KBM-7 (cell line): ENCODE measurements at places on chromosomes 12 and 14.

DNA sequence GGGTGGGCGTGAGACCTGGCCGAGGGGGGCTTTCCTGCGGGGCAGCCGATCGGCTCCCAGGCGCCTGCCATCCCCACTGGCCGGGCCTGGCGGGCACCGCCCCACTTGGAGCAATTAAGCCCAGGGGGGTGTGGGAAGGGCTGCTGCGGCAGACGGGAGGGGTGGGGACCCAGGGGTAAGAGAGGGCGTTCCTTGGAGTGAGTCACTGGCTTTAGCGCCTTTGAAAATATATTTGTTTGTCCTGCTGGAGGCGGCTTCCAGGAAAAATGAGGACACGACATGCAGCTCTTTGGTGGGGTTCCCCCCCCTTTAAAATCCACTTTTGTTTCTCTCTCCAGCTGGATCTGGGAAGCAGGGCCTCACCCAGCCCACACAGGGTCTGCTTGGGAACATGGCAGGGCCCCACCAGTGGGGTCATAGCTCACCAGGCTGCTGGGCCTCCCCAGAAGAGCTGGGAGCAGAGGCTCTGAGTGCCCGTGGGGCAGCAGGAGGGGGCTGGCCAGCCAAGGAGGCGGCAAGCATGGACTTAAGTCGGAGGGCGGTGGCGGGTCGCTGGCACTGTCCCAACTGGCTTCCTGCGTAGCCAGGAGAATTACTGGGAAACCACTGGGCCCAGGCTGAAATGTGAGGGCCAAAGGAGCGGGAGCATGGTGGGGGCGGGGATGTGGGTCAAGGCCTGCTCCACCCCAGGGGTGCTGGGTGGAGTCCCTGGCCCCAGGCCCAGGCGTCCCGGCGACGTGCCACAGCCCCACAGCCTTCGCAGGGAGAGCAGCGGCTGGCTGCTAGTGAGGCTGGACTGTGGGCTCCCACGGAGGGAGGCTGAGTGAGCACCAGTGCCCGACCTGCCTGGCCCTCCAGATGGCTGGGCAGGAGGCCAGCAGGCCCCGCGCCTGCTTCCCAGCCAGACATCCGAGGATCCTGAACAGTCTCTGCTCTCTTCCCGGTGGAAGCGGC lies 128.0 kb downstream of the RFLNA start:
- DNase-seq: no peak

DNA sequence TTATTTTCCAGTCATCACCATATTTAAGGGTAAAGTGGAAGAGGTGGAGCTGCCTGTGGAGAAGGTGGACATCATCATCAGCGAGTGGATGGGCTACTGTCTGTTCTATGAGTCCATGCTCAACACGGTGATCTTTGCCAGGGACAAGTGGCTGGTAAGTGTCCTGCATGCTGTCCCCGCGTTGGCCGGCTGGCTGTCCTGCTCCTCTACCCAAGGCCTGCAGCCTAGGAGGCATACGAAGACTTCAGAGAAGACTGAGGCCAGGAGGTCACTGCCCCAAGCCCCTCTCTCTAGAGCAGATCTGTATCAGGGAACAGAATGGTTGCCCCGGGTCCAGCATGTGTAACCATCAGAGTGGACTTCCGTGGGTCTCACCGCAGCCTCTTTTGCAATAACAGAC lies 77.7 kb downstream of the PRMT8 start:
- DNase-seq: no peak

- no peak for DNase-seq
Observed at GRCh38 chr12:4719821-4720636, at the start of gene GALNT8. Gene GALNT8, plus strand, starts transcription at chr12:4720400. Its CDS starts 278 bp downstream, at chr12:4720678.

DNA sequence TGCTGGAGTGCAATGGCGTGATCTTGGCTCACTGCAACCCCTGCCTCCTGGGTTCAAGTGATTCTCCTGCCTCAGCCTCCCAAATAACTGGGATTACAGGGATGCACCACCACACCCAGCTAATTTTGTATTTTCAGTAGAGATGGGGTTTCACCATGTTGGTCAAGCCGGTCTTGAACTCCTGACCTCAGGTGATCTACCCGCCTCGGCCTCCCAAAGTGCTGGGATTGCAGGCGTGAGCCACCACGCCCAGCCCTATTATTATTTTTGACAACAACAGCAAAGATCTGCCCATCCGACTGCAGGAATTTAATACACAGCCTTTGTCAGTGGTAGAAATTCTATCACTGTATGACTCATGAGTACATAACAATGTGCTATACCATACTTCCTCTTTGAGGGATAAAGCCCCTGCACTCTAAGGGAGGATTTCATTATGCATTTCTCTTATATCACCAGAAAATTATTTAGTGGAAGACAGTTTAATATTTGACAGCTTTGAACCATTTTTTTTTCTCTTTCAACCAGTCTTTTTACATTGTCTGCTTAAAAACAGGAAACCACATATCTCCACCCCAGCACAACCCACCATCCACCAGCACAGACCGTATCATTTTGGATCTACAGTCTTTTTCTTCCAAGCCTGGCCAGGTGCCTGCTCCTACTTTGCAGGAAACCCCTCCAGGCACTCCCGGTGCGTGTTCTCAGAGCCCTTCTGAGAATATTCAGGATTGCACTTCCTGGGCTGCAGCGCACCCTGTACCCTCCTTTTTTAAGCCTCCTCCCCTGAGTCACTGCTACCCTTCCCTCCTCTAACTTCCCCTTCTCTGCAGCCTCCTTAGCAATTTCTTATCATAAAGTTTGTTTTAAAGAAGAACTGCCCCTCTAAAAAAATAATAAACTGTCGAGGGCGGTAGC lies 594 bp downstream of the ARHGDIB start:
- peak; percentile 95 for DNase-seq

- DNase-seq: no peak
Observed at GRCh38 chr12:211142-211465, 2.9 kb downstream of the SLC6A12 start.

DNA sequence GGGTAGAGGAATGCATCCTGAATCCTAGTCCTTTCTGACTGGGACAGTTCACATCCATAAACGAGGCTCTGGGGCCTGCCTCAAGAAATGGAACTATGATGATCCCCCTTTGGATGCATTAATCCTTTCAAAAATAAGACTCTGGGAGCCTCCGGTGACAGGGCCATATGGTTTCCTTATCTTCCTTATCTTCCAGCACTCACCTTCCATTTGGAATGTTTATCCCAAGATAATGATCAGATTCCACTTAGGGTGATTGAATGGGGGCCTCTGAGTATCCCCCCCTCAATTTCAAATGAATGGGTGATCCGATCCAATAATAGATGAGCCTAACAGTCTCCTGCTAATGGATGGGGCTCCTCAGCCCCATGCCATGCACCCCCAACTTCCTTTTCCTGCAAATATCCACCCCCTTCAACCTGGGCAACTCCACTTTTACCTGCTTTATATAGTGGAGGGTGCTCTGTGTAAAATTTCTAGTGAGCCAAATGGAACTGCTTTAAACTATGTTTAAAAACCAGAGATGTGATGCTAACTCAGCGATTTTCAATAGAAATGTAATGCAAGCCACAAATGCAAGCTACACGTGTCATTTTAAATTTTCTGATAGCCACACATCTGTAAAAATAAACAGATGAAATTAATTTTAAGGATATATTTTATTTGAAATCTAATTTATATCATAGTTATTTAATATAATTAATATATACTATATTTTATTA lies 157.8 kb downstream of the ZFP36L1 start:
- no peak for DNase-seq

DNA sequence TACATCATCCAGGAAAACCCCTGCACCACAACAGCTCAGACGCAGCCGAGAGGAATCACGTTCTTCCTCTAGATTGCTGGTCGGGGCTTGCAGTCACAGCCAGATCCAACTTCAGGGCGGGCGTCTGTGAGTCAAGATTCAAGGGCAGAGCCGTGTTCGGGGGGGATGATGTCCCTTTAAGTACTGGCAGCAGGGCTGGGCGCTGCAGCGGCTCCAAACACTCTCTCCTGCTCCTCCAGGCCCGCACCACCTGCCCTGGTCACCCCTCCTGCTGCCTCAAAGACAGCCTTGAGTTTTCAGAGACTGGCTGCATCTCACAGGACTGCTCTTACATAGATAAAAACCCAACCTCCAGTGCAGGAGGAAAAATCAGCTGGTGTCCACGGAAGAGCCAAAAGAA lies 68.3 kb downstream of the KDM2B start:
- no peak for DNase-seq

GRCh38 chr12:50926415-50926814 lies 25.9 kb upstream of the HIGD1C start:
- no peak for DNase-seq

DNA sequence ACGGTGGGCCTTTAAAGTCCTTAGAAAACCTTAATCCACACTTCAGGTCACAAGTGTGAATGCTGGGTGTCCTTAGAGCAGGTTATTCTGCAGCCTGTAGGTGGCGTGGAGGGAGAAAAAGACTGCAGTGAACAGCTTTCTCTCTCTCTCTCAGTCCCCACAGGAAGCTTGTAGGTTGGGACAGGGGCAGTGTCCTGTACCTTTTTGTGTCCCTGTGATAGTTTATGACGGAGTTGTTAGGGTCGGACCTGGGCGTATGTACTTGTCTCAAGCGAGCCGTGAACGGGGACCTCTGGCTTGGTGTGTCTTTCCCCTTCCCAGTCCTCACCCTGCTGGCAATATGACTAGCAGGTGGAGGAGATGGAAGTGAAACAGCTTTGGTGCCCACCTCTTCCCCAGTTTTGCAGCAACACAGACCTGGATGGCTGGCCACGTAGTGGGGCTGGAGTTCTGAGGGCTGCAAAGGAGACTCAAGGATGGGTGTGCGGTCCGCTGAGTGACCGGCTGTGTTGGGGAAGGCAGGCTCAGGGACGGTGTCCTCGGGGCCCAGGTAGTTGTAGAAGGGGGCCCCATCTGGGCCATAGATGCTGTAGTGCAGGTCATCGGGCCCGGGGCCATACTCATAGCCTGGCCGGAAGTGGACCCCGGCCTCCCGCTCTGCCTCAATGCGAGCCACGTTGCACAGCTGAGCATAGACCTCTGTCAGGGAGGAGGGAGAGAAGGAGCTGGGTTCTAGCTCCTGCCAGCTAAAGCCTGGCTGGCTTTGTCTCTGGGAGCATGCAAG lies 8.9 kb downstream of the ISCA2 start:
- peak; percentile 53 for DNase-seq

- DNase-seq: no peak
Observed at GRCh38 chr12:89787763-89788162, 79.1 kb upstream of the ATP2B1 start.

DNA sequence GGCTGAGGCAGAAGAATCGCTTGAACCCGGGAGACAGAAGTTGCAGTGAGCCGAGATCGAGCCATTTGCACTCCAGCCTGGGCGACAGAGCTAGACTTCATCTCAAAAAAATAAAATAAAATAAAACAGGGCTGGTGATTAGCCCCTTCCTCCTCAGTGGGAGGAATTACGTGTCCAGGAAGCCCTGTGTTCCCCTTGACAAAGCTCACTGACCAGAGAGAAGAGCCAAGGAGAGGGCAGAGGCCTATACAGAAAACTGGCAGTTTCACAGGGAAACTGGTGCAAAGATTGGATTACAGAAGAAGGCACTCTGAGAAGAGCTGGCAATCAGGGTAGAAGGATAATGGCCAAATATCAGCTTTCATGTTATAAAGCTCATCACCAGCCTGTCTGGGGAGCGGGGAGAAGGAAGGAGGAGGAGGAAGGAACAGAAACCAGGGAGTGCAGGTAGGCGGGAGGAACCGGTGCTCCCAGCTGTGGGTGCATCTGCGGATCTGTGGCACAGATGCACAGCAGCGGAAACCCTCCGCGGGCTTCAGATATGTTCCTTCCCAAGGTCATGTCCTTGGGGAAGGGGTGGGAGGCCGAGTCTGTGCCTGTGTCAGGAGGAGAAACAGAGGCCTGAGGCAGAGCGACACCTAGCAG lies 6.7 kb downstream of the RAB15 start:
- DNase-seq: no peak

DNA sequence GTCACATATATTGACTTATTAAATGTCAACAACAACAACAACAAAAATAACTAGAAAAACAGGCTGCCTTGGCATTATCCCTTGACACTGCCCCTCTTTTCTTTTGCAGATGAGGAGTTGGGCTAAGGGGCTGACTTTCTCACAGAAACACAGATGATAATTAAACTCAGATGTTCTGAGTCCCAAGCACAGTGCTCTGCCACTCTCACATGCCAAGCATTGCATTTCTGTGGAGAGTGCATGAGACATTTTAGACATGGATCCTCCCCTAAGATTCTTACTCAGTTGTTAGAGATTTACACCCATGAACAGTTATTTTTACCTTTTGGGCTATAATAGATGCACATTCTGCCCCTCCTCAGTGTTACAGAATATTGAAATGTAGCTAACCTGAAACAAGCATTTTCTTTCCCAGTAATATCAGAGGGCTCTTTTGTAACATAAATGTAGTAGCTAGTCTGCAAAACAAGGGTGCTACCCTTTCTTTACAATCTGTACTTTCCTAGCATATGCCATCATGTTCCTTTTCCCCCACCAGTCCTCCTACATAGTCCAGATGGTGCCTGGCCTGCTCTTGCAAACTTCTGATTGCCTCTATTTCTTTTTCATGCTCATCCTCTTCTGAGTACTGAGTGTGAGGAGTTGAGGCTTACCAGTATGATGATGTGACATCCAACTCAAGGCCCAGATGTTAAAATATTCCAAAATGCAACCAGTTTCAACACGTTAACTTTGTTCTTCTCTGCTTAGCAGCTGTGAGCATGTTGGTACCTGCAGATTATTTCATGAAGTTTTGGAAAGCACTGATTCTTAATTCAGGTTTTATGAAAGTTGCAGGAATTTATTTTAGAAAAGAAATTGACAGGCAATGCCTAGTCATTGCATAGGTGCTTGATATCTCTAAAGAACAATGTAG lies 125.0 kb upstream of the ATP2B1 start:
- DNase-seq: no peak

GRCh38 chr12:75641031-75641780 lies 129.8 kb upstream of the KRR1 start:
- peak; percentile 88 for DNase-seq

- DNase-seq: no peak
Observed at GRCh38 chr12:57569858-57570257, 20.0 kb downstream of the KIF5A start.

DNA sequence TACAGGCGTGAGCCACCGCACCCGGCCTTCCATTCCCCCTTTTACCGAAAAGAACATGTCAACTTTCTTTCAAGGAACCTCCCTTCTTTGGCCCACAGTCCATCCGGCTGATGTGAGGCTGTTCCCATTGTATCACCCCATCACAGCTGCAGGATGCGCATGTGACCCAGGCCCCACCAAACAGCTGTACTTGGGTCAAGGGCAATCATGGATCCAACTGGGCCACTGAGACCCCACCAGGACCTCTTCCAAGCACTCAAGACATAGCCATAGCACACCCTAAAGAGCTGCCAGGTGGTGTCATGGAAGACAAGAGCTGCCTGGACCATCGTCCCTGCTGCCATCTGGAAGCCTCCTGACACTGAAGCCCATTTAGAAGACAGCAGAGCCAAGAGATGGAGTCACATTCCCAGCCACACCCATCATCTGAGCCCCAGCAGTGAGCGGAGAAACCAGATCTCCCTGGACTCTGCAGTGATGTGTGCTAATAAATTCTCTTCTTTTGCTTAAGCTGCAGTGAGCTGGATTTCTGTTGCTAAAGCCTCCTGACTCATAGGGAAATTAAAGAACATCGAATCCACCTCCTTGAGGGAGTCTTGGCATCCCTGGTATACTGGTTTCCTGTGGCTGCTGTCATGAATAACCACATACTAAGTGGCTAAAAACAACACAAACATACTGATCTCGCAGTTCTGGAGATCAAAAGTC lies 105.6 kb downstream of the KSR2 start:
- DNase-seq: no peak
